ENCODE measurements at places on chromosomes 16 and 17.

DNA sequence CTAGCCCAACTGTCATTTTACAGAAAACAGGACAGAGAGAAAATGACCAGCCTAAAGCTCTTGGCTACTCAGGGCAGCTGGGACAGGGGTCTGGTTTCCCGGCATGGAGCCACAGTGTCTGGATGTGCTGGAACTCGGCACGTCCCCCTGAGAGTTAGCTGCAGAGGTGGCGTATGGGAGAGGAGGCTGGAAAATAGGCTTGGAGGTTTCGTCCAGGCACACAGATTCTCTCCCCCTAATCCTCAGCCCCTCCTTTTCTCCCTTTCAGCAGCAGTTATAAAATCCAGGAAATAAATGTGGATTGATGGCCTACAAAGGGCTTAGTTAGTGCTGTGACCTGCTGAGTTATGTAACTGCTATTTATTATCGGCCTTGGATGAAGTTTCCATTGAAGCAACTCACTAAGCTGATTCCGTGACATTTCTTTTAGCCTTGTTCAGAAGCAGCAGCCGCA lies 89.5 kb upstream of the TOB1 start:
- no peak for DNase-seq

DNA sequence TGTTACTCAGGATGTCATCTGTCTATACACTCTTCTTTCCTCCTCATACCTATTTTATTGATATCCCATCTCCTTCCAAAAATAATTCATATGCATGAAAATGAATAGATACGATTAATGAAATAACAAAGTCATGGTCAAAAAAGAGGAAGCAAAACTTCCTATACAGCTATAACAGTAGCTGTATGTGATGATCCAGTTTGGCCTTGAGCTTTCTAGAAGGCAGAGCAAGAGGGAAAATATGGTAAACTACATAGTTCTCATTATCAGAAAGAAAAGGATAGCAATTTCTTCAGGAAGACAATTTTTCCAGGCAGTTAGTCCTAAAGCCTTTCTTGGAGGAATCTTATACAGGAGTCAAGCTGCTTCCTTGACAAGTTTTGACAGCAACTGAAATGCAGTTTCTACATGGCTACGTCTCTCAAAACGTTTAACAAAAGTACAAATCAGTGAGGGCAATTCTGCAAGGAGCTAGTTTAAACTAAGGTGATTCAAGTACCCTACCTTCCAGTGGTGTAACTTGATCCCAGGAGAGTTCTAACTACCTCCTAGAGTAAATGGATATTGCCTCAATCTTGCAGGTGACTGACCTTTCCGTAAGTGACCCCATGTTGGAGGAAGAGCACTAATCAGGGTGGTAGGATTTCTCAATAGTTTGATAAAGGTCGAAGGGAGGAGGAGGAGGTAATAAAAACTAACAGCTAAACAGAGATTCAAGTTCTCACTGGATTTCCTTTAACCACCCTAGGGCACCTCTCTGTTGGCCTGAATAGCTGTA lies 1.0 kb downstream of the SPAG5 start:
- no peak for DNase-seq

GRCh38 chr17:36934692-36935630 lies 2.3 kb upstream of the LHX1 start:
- peak; percentile 44 for DNase-seq

GRCh38 chr16:79914961-79915720 lies 314.6 kb upstream of the MAF start:
- DNase-seq = no peak
